Activated CD4-positive, CD25-positive, alpha-beta regulatory T cell treated with anti-CD3 and anti-CD28 coated beads, Interleukin-2, amount 50 U/mL, for 24 hours (primary cell): ENCODE measurements at places on chromosomes 5 and 9.
A peak's percentile ranks its signal among the peaks of the same experiment; 100 is the strongest.

GRCh38 chr5:14388741-14389140 lies 192.9 kb upstream of the OTULINL start:
- ATAC-seq, result no peak

DNA sequence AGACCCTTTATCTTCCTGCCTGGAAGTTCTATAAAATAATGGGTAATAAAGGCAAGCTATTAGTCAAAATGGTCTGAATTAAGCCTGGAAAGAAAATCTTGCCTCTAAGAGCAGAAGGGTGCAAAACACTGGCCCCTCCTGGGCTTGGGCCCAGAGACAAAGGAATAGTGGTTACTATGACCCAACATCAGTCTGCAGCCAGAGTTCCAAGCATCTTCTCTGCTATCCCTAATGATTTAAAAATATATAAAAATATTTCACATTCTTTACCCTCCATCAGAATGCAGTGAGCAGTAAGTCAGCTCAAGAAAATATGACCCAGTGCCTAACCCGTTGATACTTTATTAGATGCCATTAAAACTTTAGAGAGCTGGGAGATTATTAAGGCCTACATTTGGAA lies 14.7 kb downstream of the TNFAIP8 start:
- ATAC-seq, result no peak

DNA sequence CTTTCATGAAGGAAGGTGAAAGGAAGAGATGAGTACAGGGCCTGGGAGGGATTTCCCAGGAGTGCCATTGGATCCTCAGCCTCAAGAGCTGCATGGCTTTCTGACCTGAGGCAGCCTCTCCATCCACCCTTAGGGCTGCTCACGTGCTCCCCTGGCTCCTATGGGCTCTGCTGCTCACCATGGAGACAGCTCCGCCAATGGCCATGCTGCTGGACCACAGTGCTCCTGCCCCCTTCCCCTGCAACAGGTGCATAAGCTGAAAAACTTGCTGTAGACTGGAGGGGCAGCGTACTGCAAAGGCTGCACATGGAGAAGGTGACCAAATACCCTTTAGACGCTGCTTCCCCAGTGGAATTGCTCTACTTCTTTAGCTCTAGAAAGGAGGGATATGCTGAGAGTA lies 112.7 kb upstream of the PANK3 start:
- ATAC-seq, result no peak

- ATAC-seq, result no peak
Observed at GRCh38 chr5:5767286-5767928, 344.9 kb downstream of the ICE1 start.

- no peak for ATAC-seq
Observed at GRCh38 chr5:50927953-50928352, 261.5 kb downstream of the PARP8 start.

GRCh38 chr9:99026956-99027298 lies 78.0 kb upstream of the TGFBR1 start:
- no peak for ATAC-seq

GRCh38 chr9:105880517-105880916 lies 186.2 kb downstream of the TMEM38B start:
- ATAC-seq, result no peak

- ATAC-seq, result no peak
Observed at GRCh38 chr5:74409712-74410111, 230.8 kb downstream of the ENC1 start.

- ATAC-seq, result no peak
Observed at GRCh38 chr9:119332522-119332921, 36.7 kb downstream of the BRINP1 start.

DNA sequence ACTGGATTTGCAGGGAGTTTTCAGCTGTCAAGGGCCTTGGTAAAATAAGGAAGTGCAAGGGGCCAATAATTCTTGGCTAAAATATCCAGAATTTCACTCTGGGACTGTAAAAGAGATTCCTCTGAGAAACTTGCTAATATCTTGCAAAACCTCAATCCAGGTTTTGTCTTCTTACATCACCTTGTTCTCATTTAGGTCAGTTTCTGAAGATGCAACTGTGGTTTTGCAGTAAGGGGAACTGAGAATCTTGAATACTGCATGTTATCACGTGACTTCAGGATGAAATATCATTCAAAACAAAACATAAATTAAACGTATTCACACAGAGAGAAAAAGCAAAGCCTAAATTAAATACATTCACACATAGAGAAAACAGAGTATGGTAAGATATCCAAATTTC lies 35.0 kb upstream of the RIC1 start:
- ATAC-seq, result peak; percentile 43

GRCh38 chr9:37144762-37145161 lies 24.4 kb downstream of the ZCCHC7 start:
- no peak for ATAC-seq

- no peak for ATAC-seq
Observed at GRCh38 chr5:143397302-143398052, 6.0 kb downstream of the NR3C1 start.

DNA sequence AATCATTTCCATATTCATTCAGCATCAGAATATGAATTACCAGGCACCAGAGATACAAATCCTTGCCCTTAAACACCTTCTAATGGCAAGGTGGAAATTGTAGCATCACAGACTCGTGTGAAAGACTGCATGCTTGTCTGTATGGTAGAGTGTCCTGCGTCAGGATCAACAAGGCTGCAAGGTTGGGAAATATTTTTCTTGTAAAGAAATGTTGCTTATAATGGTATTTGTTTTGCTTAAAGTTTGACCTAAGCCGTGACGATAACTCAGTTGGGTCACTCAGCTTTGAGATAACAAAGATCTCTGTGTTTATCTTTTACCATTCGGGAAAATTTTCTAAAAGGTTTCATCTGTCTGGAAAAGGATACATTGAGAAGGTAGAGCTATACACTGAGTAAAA lies 87.6 kb downstream of the BASP1 start:
- ATAC-seq, result no peak

- ATAC-seq, result no peak
Observed at GRCh38 chr9:137136261-137136880, 2.6 kb upstream of the GRIN1 start.

DNA sequence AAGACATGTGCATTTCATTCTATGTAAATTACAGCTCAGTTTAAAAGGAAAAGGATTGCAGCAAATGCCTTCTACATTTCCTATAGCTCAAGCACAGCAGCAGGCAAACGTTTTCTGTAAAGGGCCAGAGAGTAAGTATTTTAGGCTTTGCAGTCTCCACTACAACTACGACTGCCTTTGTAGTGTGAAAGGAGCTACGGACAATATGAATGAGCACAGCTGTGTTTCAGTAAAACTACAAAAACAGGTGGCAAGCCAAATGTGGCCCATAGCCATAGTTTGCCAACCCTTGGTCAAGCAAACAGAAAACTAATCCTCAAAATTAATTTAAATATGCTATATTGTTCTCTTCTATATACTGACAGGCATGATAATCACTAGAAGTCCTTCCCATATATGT lies 7.2 kb downstream of the PTBP3 start:
- ATAC-seq, result no peak

- ATAC-seq, result no peak
Observed at GRCh38 chr5:174420651-174421407, 303.6 kb upstream of the MSX2 start.

DNA sequence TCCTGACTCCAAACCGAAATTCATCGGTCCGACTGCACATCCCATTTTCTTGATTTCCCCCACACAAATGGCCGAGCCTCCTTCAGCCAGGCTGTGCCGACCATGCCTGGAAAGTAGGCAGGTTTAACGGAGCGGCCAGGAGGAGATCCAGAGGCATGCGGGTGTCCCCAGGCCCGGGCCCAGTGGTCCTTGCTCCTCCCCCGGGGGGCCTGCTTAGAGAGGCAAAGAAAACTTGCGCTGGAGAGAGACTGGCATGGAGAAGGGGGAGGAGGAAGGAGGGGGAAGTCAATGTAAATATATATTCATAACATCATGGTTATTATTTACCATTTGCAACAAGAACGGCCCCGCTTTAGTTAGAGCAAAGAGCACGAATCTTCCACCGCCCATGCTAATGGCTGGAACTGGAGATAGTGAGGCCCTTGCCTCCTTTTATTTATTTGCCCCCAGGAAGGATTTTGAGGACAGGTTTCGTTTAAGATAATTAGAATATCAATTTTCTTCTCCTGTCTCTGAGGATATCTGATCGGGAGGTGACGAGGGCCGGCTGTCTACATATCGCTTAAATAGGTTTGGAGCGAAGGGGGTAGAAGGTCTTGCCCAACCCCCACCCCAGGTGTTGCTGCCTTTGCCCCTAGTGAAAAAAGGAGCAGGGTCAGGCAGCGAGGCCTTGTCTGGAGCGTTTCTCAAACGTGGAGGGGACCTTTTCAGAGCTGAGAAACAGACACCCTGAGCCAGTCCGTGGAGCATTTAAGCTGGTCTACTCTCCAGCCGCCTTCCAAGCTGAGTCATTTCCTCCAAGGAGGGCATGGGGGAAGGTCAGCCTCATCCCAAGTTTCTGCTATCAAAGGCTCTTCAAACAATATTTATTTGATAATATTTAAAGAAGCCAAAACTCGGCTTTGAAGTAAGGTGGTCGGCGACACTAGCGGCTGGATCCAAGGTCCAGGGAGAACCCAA lies 2.5 kb downstream of the BARHL1 start:
- no peak for ATAC-seq

DNA sequence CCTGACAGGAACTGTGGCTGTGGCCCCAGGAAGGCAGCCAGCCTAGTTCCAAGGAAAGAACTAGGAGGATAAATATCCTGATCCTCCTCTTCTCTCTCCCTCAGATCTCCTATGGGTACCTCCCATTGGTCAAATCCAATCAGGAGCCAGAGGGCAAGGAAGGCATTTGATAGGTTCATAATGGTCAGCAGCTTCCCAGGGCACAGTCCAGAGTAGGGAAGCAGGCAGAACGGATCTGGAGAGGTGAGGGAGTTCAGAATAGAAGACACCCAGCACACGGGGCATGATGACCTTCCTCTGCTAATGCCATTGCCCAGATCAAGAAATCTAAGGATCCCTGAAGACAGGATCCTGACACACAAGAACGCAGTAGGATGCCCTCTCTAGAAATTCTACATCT lies 8.6 kb downstream of the ABLIM3 start:
- no peak for ATAC-seq

GRCh38 chr5:118247458-118247857 lies 740.9 kb downstream of the DTWD2 start:
- ATAC-seq, result no peak

DNA sequence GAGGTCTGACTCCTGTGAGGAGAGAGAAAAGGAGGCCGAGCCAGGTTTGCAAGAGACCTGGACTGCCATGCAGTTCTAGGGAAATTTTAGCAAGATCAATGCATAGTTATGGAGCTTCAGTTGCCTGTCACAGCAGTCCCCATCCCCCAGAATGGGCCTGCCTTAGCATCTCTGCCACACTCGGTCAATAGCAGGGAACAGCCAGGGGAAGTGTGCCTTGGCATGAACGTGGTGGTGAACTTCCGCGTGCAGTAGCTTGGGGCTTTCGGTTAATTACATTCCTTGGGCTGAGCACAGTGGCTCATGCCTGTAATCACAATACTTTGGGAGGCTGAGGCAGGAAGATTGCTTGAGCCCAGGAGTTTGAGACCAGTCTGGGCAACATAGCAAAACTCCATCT lies 157.8 kb downstream of the TLE1 start:
- ATAC-seq, result no peak

- ATAC-seq, result no peak
Observed at GRCh38 chr9:91816356-91816755, 133.7 kb downstream of the ROR2 start.

DNA sequence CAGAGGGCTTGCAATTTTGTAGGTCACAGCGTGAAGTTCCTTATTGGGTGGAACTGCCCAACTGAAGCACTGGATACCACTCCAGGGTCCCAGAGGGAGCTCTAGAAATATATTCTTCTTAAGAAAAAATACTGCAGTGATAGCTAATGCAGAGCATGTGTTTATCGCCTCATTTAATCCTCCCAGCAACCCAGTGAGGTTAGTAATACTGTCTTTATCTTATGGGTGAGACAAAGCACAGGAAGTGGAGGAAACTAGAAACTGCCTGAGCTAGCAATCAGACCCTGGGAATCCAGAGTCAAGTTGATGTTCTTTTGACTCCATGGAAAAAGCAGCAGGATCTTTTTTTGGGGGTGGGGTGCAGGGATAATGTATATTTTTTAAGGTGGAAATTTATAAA lies 153.3 kb downstream of the PJA2 start:
- ATAC-seq, result no peak

DNA sequence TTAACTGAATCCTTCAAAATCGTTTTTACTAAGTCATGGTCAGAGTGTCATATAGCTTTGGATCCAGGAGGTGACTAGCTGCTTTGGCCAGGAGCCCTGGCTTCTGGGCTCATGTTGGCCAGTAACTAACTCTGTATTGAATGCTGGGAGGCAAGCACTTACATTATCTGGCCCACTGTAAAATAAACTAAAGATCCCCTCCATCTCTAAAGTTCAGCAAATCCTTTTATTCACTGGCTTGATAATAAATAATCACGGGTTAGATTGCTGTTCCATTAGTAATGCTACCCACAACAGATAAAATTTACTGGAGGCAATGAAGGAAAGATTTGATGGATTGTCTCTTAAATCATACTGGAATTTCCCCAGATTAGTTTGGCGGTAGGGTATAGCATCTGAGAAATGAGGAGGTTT lies 382.2 kb upstream of the TLE4 start:
- ATAC-seq, result no peak

GRCh38 chr5:38535248-38535750 lies 21.1 kb downstream of the LIFR start:
- ATAC-seq, result no peak

DNA sequence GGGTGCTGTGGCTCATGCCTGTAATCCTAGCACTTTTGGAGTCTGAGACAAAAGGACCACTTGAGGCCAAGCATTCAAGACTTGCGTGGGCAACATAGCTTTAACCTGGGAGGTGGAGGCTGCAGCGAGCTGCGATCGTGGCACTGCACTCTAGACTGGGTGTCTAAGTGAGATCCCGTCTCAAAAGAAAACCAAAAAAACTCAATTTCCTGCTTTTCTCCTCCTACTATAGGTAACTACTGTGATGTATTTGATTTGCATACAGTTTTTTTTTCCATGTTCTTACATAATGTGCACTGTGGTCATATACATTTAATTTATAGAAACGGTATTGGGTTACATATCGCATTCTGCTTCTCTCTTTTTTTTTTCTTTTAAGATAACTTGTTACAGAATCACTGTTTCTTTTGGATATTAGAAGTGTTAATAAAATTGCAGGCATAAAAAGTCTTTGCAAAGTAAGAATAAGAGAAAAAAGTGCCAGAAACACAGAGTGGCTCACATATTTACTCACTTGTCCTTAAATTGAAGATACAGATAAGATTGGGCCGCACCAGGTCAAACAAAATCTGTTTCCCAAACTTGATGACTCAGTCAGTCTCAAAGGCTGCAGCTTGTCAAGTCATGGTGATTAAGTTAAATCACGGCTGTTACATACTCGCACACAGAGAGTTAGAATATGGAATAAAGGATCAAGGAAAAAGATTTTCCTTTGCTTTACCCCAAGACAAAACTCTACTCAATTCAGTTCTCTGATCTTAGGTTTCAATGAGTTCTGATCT lies 2.0 kb upstream of the PTGR1 start:
- ATAC-seq, result no peak

- ATAC-seq, result no peak
Observed at GRCh38 chr5:82991678-82992323, 85.4 kb downstream of the TMEM167A start.

GRCh38 chr5:167785106-167785505 lies 506.3 kb upstream of the WWC1 start:
- ATAC-seq, result no peak
